A549 treated with RU486 at 1 μM for 4 hours (cell line): ENCODE measurements at places on chromosomes 16 and 17. TPM values are rescaled to one million over a fixed set of nuclear protein-coding genes. Genes with fewer than 3 reads are reported as not detected.

The BCL6B gene
- 0.09 TPM in 1 of 5 replicates, not detected in the others for total RNA-seq

The AGRP gene
- total RNA-seq: not detected in 5 replicates

The SLC35G6 gene
- total RNA-seq: not detected in 5 replicates

The MMP25 gene
- total RNA-seq: 0.49 to 1.0 TPM (median 0.79 TPM) in 5 replicates

The MILR1 gene
- total RNA-seq: 1.0 to 2.1 TPM (median 1.6 TPM) in 5 replicates
